ENCODE measurements at places on chromosomes 3 and 15.

GRCh38 chr3:194503081-194503531, 16.3 kb upstream of the ATP13A3 start:
- DNase-seq = peak; percentile 79

DNA sequence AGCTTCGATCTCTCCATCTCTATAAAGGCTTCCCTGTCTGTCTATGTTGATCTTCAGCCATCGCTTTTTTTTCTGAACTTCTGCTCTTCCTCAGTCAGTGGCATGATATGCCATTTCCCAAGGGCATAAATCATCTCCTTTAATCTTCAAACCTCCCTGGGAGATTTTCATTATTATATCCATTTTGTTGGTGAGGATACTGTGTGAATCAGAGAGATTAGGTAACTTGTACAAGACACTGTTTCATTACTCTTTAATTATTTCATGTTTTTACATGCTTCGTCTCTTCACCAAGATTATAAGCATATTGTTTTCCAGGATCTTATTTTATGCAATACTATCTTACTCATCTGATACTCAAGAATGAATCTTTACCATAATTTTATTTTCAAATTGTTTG, 124.8 kb upstream of the ATP11B start:
- no peak for DNase-seq

DNA sequence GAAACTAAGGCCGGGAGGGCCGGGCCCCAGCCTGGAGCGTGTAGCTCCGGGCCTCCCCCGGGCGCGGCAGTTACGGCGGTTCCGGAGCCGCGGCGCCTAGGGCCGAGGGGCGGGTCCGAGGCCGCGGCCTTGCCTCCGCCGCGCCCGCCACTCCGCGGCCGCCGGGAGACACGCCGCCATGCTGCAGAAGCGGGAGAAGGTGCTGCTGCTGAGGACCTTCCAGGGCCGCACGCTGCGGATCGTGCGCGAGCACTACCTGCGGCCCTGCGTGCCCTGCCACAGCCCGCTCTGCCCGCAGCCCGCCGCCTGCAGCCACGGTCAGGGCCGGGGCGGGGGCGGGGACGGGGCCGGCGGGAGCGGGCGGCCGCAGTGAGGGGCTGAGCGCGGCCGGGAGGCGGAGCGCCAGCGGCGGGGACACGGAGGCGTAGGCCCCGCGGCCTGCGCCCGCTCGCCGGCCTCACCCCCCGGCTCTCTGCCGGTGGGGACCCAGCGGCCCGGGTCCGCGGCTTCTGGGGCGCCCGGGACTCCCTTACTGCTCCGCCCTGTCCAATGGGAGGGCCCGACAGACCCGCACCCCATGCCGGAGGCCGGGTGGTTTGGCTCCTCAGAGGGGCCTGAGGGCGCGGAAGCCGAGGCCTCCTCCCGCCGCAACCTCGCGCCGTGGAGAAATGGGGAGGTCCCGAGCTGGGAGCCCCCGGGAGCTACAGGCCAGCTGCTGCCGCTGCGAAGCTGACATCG, at the start of gene DIS3L:
TSS of gene DIS3L (plus strand) at position 150 of the 738 bp plus-strand sequence. CDS start at position 179, 29 bp downstream.
- DNase-seq = peak; percentile 54

- DNase-seq = peak; percentile 48
These were observed 161.2 kb downstream of the ALCAM start for GRCh38 chr3:105527949-105528348.

DNA sequence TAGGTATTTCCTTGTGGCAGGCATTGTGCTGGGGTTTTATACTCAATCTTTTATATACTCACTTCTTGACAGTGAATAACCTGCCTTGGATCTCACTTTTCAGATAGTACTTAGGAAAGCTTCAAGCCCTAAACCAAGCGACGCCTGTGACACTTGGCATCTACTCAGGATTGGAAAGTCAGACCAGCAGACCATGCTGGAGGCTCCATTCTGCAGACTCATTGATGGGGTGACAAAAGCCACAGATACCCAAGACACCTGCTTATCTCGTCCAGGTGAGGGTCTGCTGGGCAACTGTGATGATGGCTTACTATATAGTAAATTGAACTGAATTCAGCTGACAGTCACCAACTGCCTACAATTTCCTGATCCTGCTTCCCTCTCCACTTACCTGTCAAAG, 79.4 kb upstream of the MRPS22 start:
- DNase-seq = no peak

- DNase-seq = no peak
These were observed 548.1 kb upstream of the LMCD1 start for GRCh38 chr3:7953449-7954014.

- DNase-seq = peak; percentile 22
These were observed 152.8 kb downstream of the RBPMS2 start for GRCh38 chr15:64622410-64623260.

GRCh38 chr3:177470197-177470941, 273.1 kb upstream of the TBL1XR1 start:
- peak; percentile 59 for DNase-seq

DNA sequence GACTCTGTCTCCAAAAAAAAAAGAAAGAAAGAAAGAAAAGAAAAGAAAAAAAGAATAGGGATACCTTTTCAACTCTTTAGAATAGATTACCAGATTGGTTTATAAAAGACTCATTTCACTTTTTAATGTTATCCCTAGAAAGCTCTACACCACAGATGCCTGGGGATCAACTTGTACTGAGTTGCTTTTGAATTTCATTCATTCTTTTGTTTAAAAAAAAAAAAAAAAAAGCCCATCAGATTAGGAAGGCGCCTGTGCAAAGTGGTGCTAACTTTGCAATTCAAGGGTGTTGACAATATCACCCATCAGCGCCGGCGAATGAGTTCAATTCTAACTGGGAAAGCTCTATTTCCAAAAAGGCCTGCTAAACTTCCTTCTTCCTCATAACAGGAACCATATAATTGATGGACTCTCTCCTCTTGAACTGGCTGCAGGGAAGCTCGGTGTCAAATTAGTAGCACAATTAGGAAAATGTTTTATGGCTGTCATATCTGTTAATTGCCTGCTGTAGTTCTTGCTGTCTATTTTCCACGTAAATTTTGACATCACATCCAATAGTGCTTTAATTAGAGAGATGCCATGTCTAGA, 48.8 kb downstream of the CDCP1 start:
- DNase-seq = no peak

GRCh38 chr3:33240261-33240660, 21.7 kb upstream of the SUSD5 start:
- DNase-seq = no peak

GRCh38 chr3:141875374-141875892, 1.0 kb upstream of the ATP1B3 start:
- DNase-seq = peak; percentile 93

DNA sequence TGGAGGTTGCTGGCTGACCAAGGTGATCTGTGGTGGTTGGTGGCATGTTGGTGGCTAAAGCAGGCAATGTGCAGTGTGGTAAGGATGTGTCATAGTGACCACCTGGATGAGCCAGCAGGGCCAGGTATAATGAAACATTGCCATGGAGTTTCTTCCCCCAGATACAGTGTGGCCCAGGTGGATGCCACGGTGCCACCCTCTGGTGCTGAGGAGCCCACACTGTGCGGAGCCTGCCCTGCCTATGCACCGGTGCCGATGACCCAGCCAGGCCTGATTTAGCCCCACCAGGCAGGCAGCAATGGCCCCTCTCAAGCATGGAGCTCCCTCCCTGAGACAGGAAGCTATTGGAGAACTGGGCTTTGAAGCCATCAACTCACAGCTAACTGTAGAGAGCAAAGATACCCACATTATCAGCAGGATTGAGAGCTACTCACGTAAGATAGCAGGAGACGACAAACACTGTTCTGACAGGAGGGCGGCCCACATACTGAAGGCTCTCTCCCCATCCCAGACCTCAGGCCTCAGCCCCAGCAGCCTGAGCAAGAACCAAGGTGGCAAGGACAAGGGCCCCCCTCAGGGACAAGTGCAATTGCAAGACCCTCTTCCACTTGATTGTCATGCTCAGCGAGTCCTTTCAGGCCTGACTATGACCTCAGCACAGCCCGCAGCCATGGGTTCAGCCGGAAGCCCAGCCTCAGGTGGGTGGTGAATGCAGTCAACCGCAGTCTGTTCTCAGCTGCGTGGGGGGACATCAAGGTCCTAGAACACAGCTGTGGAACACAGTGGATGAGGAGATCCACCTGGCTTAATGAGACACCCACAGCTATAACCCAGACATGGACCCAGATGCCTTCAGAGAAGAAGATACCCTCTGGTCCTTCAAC, 82.8 kb upstream of the CDV3 start:
- DNase-seq = no peak

GRCh38 chr3:69011096-69011730, 2.3 kb downstream of the EOGT start:
- DNase-seq = no peak

Data from NCI-H524 (cell line).